ENCODE measurements at places on chromosomes 3 and 15.

DNA sequence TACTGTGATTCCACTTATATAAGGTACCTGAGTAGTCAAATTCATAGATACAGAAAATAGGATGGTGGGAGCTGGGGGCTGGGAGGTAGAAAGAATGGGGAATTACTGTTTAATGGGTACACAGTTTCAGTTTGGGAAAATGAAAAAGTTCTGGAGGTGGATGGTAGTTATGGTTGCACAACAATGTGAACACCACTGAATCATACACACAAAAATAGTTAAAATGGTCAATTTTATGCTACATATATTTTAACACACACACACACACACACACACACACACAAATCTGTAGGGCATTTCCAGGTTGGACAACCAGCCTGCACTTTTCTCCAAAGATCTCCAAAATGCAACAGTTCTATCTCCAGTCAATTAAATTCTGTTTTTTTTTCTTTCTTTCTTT lies 1.4 kb downstream of the CCDC32 start:
- no peak for DNase-seq

GRCh38 chr3:53038679-53039375 lies 7.0 kb downstream of the SFMBT1 start:
- no peak for DNase-seq

DNA sequence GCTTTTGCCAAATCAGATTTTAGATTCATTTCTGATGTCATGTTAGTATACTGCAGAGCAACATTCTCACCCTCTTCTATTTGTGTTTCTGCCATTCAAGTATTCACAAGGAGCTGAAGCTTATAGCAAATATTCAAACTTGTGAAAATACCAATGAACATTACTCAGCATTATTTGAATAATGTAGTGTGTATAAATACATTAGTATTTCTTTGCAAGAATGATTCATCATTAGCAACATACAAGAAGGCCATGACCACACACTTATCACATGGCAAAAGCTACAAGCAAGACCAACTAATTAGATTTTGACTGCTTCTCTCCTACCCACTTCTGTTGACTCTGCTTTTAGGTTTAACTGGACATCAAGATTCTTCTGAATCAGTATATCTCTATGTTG lies 124.9 kb downstream of the IGSF11 start:
- no peak for DNase-seq

- DNase-seq: no peak
Observed at GRCh38 chr3:110149763-110150162, 812.4 kb upstream of the DPPA4 start.

- DNase-seq: no peak
Observed at GRCh38 chr3:157131861-157132260, 28.1 kb downstream of the CCNL1 start.

All from heart right ventricle (tissue), 16 donors.